ENCODE measurements at places on chromosomes 3 and 15. TPM values are rescaled to one million over a fixed set of nuclear protein-coding genes. Genes with fewer than 3 reads are reported as not detected.

DNA sequence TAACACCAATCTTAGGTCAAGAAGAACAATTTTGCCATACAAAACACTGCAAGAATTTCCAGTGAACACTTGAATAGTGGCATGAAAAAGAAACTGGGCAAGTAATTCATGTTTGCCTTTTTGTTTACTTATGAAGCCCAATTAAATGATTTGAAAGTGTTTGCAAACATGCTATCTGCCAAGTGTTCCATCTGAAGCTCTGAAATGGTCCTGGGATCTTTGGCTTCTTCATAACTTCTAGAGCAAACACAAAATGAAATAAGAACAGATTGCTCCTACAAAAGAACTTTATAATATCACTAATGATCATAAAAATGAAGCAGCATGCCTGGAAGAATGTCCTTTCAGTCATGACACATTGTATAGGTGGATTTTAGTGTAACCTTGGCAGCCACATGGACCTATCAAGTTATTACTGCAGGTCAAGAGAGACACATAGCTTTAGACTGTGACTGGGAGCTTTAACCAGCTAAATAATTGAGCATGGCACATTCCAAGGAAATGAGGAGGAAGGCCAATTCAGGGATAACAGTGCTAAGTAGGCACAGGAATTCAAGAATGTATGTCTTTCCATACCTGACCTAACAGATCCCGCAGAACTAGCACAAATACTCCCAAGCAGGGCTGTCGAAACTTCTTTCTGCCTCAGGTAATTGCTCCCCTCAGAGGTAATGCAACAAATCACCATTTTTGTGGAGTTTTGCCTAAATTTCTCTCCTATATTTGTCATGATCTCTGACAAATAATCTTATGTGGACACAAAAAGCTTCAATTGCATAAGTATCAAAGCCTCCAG, 144.6 kb downstream of the DUT start:
- H3K4me1 ChIP-seq: peaks cover 9% of the 10 kb centered on the region
- H3K27me3 ChIP-seq: no peaks in the 10 kb centered on the region
- H3K27ac ChIP-seq: no peak overlapping the region

The CFAP20DC gene
- total RNA-seq: 0.20 TPM

DNA sequence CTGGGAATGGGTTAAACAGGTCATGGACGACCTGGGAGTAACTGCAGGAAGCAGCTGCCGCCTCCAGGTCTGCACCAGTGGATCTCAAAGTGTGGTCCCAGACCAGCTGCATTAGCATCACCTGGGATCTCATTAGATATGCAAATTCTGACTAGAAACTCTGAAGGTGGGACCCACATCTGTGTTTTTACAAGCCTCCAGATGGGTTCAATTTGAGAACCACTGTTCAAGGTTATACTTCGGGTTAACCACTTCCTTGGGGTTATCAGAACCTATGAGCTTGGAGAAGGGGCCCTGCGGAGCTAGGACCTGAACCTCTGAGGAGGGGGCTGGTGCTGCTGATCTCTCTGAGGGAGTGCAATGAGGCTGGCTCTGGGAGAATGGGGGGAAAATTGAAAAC, 324.8 kb upstream of the CTDSPL start:
- H3K4me3 ChIP-seq: no peak overlapping the region
- H3K4me1 ChIP-seq: peaks cover 37% of the 10 kb centered on the region
- H3K27ac ChIP-seq: peak overlapping the region; percentile 10
- DNase-seq: no peak
- H3K36me3 ChIP-seq: peaks cover 21% of the 10 kb centered on the region

DNA sequence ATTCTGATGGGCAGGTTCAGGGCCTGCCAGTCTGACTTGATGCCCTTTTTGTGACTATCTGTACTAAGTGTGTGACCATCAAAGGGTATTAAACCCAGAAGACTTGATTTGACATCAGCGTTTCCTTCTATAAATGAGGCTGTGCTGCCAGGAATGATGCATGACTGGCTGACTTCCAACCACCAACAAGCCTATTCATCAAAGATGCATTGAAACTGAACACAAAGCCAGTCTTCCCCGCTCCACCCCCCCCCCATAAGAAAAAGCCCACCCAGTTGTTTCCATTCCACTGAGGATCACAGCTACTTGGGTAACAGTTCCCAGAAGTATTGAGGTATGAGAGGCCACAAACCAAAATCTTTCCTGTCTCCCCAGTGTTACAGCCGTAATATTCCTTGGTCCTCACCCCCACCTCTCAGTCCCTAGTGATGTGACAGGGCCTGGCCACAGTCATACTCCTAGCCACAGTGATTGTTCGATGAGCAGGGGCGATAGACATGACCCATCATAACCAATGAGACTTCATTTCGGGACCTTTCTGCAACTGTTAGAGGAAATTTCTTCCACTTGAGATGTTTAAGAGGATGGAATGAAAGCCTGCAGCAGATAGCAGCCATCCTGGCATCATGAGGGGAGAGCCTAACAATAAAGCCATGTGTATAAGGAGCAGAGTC, 22.6 kb downstream of the SH3BP5 start:
- peaks cover 97% of the 10 kb centered on the region for H3K4me1 ChIP-seq
- DNase-seq: no peak
- peak overlapping the region; percentile 86 for H3K27ac ChIP-seq
- no peaks in the 10 kb centered on the region for H3K27me3 ChIP-seq
- no peaks in the 10 kb centered on the region for H3K36me3 ChIP-seq

DNA sequence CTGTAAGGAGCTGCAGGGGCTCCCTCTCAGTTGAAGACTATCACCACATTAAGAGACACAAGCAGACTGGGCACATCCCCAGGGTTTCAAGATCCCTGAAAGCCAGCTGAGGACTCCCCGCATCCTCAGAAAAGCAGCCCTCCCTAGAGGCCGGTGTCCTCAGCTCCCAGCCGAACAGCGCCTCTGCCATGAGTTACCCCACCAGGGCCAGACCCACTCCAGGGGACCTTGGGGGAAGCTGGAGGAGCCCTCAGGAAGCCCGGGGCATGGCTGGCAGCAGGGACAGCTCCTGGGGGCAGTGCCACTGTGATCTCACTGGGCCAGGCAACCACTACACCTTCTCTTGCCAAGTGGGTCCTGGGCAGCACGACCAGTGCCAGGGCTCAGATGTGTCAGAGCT, 8.1 kb downstream of the KLF15 start:
- no peak overlapping the region for H3K4me3 ChIP-seq
- DNase-seq: no peak
- H3K27ac ChIP-seq: no peak overlapping the region

The ZNF385D gene
- total RNA-seq: 1.3 TPM

DNA sequence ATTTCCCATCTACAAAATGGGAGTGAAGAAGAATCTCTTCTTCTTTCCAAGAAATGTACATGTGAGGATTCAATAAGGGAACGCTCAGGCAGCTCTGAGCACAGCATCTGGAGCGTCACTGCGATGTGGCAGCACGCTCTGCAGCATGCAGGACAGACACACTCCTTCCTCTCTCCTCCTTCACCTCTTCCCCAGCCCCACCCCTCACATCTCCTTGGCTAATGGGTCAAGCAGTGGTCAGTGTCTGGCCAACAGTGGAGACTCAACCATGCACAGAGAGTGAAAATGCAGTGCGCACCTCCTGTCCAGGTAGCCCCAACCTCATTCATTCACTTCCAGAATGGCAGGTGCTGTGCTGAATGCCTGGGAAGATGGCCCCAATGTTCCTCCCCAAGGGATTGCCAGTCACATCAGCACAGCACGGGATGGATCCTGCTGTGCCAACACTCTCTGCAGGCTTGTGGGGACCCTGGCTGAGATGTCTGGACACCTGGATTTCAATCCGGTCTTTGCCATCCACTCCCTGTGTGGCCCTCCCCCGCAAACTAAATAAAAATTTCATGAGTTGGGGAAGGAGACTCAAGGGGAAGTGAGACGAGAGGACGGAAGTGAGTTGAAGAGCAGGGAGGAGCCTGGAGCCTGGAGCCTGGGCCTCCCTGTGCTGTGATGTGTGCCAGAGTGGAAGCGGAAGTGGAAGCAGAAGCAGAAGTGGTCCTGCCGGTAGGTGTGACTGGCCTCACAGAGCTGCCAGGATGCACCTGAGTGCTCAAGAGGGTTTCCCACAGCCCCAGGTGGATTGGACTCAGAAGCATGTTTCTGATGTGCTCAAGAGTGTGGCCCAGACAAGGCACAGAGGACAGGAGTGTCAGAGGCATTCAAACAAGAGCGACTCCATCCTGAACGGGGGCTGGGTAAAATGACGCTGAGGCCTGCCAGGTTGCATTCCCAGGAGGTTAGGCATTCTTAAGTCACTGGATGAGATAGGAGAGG, 163.9 kb downstream of the SMAD6 start:
- no peak overlapping the region for H3K4me3 ChIP-seq
- no peaks in the 10 kb centered on the region for H3K36me3 ChIP-seq
- H3K4me1 ChIP-seq: no peaks in the 10 kb centered on the region
- DNase-seq: peak; percentile 69

The OCA2 gene
- total RNA-seq: 16.0 TPM

The SUCNR1 gene
- total RNA-seq: 12.4 TPM

DNA sequence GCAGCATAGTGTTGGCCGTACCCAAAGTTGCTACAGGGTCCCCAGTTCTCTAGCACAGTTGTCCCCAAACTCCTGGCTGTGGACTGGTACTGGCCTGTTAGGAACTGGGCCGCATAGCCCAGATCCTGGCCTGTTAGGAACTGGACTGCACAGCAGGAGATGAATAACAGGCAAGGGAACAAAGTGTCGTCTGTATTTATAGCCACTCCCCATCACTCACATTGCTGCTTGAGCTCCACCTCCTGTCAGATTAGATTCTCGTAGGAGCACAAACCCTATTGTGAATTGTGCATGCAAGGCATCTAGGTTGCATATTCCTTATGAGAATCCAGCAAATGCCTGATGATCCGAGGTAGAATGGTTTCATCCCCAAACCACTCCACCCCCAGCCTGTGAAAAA, 604.0 kb upstream of the LMCD1 start:
- DNase-seq: no peak
- no peaks in the 10 kb centered on the region for H3K4me1 ChIP-seq
- no peaks in the 10 kb centered on the region for H3K36me3 ChIP-seq
- no peaks in the 10 kb centered on the region for H3K27me3 ChIP-seq

The CP gene
- total RNA-seq: 111 TPM

DNA sequence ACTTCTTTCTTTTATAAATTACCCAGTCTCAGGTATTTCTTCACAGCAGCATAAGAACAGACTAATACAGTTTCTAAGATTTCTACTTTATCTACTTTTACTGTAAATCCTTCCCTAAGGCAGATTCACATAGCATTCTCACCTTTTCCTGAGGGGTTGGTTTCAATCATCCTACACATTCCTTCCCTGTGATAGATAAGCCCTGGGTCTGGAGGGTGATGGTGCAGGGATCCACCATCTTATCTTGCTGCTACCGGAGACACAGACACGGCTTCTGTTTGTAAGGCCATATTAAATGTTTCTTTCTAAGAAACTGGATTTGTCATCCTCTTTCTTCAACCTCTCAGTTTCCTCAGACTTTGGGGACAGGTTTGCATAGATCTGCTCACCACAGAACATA, 6.1 kb downstream of the IQCF5 start:
- H3K4me1 ChIP-seq: no peaks in the 10 kb centered on the region
- DNase-seq: no peak
- H3K36me3 ChIP-seq: no peaks in the 10 kb centered on the region
- no peak overlapping the region for H3K4me3 ChIP-seq
- H3K27ac ChIP-seq: no peak overlapping the region
- H3K27me3 ChIP-seq: no peaks in the 10 kb centered on the region

The SOX14 gene
- not detected for total RNA-seq

GRCh38 chr3:150762662-150763121, 277 bp downstream of the SIAH2 start:
- peaks cover 26% of the 10 kb centered on the region for H3K4me1 ChIP-seq
- H3K4me3 ChIP-seq: peak overlapping the region; percentile 41
- peak overlapping the region; percentile 97 for H3K27ac ChIP-seq
- no peak for DNase-seq
- H3K27me3 ChIP-seq: no peaks in the 10 kb centered on the region

- DNase-seq: no peak
- no peaks in the 10 kb centered on the region for H3K36me3 ChIP-seq
- no peaks in the 10 kb centered on the region for H3K4me1 ChIP-seq
- H3K4me3 ChIP-seq: no peak overlapping the region
These were observed 122.3 kb upstream of the GPR149 start for GRCh38 chr3:154552338-154552737.

DNA sequence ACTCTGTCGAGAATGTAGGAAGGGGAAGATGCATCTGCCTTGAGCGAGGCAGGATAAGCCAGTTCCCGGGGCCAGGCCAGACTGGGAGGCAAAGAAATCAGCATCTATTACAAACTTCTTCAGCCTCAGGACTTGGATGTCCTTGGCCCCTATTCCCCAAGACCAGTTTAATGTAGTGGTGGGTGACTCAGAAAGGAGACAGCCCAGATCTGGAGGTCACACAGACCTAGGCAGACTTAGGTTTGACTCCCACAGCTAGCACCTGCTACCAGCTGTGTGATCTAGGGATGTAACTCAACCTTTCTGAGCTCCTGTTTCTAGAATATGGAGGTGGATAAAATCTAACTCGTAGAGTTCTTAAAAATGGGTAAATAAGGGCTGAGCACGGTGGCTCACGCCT, 409.5 kb upstream of the PROK2 start:
- H3K4me3 ChIP-seq: no peak overlapping the region
- H3K4me1 ChIP-seq: no peaks in the 10 kb centered on the region
- H3K27me3 ChIP-seq: peaks cover 6% of the 10 kb centered on the region
- no peak overlapping the region for H3K27ac ChIP-seq
- no peaks in the 10 kb centered on the region for H3K36me3 ChIP-seq

DNA sequence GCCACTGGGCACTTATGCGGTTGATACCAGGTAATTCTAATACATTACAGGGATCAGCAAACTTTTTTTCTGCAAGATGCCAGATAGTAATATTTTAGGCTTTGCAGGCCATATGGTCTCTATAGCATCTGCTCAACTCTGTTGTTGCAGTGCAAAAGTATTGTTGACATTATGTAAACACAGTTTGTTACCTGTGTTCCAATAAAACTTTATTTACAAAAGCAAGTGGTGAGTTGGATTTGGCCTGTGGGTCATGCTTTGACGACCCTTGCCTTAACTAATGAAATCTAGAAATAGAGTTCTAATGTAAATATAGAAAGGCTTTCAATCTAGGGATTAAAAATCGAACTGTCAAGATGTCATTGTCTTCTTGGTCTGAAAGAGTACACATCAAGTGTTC, 44.4 kb downstream of the PIK3CA start:
- H3K27me3 ChIP-seq: no peaks in the 10 kb centered on the region
- no peak overlapping the region for H3K27ac ChIP-seq
- no peaks in the 10 kb centered on the region for H3K36me3 ChIP-seq
- peaks cover 14% of the 10 kb centered on the region for H3K4me1 ChIP-seq

GRCh38 chr3:47163169-47164006, 525 bp downstream of the SETD2 start:
- peak overlapping the region; percentile 93 for H3K27ac ChIP-seq
- H3K4me1 ChIP-seq: peaks cover 45% of the 10 kb centered on the region
- peak overlapping the region; percentile 45 for H3K4me3 ChIP-seq
- H3K36me3 ChIP-seq: no peaks in the 10 kb centered on the region

- H3K4me3 ChIP-seq: no peak overlapping the region
- H3K27me3 ChIP-seq: no peaks in the 10 kb centered on the region
- H3K27ac ChIP-seq: no peak overlapping the region
- no peaks in the 10 kb centered on the region for H3K36me3 ChIP-seq
- peaks cover 32% of the 10 kb centered on the region for H3K4me1 ChIP-seq
- DNase-seq: no peak
These were observed 513.3 kb upstream of the SEMA6D start for GRCh38 chr15:47203993-47204392.

All from thyroid gland (tissue), 4 donors.